NCI-H226 (cell line): ENCODE measurements at places on chromosomes 5 and 9.
A peak's percentile ranks its signal among the peaks of the same experiment; 100 is the strongest.

- DNase-seq = no peak
Measured at GRCh38 chr5:172644266-172644665, 3.2 kb downstream of the NEURL1B start.

GRCh38 chr5:27328480-27328879 lies 290.1 kb upstream of the CDH9 start:
- peak; percentile 69 for DNase-seq

GRCh38 chr9:111985315-111985714 lies 88.7 kb downstream of the UGCG start:
- no peak for DNase-seq

DNA sequence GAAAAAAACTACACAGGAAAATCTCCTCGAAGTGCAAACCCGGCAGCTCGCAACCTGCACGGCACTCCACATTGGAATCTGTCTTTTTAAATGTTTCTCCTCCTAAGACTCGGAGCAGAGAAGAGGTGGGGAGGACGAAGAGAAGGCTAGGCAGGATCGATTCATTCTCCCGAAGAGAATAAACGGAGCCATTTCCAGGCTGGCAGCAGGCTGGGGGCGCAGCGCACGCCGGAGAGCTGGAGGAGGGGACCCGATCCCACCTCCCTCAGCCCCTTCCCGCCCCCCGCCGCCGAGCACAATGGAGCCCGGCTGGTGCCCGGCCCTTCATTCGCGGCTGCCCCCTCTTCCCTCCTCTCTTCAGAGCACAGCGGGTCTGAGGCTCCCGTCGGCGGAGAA lies 628 bp downstream of the HOMER1 start:
- DNase-seq = no peak

DNA sequence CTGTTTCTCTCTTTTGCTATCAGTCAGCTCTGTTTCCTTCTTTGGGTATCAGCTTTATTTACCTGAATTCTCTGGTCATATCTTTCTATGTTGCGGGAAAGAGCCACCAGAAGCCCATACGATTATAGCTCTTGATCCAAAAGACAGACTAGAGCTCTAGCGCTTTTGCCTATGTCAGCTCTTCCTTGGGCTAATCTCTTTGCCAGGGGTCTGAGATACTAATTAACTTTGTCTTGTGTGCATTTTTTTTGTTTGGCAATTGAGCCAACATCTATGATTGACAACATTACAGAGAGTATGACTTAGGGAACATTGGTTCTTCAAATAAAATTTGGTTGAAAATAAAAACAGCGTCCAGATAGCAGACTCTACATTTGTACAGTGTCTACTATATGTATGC lies 603.0 kb downstream of the KCTD16 start:
- no peak for DNase-seq

- DNase-seq = no peak
Measured at GRCh38 chr5:51382521-51383130, 622 bp upstream of the ISL1 start.

- peak; percentile 81 for DNase-seq
Measured at GRCh38 chr5:147567917-147568598, 58.2 kb upstream of the DPYSL3 start.

- DNase-seq = peak; percentile 31
Measured at GRCh38 chr5:65076251-65076869, 307.6 kb downstream of the CWC27 start.

- no peak for DNase-seq
Measured at GRCh38 chr9:134681061-134681661, 39.6 kb downstream of the COL5A1 start.

DNA sequence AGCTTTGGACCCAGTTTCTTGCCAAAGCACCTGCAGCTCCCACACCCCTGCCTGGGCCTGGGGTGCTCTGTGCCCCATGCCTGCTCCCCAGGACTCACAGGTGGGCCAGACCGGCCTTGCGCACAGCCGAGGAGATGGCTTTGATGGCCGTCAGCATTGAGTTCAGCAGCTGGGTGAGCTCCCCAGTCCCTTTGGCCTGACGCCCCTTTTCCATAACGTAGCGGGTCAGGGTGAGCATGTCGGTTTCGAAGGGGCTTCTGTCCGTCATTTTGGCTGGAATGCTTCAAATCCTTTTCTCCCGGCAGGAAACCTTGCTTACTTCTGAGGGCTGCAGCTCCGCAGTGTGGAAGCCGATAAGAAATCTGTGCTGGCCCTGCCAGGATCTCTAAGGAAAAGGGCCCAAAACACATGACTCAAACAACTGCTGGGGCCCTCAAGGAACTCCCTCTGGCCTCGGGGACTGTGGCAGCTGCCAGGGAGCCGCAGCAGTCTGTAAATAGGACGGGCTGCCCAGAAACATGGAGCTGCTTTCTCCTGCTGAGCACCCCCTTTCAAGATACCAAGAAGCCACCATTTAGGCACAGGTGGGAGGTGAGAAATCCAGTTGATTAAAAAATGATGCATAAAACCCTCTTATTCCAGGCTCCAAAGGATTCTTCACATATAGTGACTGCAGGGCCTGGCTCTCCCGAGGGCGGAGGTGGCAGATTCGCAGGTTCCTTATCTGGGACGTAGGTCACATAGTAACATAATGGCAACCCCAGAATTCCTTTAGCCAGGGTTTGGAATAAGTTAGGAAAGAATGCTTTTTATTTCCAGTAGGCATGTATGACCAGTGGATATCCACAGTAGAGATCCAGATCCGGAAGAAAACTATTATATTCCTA lies at the start of gene FBP2:
TSS of gene FBP2 (minus strand) at position 366 of the 887 bp plus-strand sequence. CDS start at position 268, 98 bp downstream.
- no peak for DNase-seq

DNA sequence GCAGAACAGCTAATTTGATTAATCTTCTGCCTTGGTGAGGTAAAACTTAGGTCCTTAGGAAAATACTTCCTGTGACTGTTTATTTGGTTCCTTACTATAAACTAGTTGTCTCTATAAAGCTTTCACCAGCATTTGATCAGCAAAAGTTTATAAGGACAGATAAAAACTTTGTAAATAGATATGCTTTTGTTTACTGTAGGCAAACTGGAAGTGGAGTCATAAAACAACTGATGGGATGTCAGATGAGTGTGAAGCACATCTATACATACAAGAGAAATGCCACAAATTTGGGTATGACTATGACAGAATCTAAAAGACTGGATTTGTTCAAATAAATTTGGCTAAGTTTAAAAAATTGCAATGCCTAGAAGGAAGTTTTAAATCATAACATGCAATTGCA lies 5.5 kb downstream of the PTGER4 start:
- no peak for DNase-seq

DNA sequence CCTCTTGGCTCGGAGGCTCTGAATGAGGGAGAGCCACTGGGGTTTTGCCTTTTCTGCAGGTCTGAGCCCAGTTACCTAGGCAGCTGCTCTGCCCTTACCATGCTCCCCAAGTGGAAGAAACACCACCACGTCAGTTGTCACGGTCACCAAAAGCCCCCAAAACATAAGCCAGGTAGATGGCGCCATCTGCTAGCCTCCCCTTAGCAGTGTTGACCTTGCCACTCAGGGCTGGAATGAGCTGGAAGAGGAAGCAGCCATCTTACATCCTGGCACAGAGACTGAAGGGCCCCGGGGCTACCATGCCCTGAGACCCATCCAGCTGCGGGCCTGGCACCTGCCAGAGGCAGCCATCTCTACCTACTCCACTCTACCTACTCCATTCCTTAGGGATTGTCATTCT lies 7.4 kb downstream of the ZER1 start:
- DNase-seq = no peak

GRCh38 chr5:74596927-74597326 lies 43.6 kb downstream of the ENC1 start:
- no peak for DNase-seq

DNA sequence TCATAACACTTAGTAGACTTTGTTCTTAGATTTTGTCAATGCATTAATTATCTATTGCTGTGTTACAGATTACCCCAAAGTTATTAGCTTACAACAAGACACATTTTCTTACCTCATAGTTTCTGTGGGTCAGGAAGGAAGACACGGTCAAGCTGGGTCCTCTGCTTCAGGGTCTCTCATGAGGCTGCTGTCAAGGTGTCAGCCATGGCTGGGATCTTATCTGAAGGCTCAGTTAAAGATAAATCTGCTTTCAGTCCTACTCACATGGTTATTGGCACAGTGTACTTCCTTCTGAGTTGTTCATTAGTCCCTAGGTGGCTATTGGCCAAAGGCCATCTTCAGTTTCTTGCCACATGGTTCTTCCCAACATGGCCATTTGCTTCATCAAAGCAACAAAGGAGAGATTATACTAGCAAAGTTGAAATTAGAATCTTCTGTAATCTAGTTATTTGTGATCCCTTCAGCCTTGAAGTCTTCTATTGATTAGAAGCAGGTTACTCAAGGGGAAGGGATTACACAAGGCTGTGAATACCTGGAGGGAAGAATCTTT lies 25.2 kb downstream of the TDRD7 start:
- no peak for DNase-seq
